ENCODE measurements at places on chromosomes 6 and 20.
A peak's percentile ranks its signal among the peaks of the same experiment; 100 is the strongest.

- DNase-seq = no peak
Observed at GRCh38 chr6:82030301-82030700, 217.2 kb downstream of the IBTK start.

DNA sequence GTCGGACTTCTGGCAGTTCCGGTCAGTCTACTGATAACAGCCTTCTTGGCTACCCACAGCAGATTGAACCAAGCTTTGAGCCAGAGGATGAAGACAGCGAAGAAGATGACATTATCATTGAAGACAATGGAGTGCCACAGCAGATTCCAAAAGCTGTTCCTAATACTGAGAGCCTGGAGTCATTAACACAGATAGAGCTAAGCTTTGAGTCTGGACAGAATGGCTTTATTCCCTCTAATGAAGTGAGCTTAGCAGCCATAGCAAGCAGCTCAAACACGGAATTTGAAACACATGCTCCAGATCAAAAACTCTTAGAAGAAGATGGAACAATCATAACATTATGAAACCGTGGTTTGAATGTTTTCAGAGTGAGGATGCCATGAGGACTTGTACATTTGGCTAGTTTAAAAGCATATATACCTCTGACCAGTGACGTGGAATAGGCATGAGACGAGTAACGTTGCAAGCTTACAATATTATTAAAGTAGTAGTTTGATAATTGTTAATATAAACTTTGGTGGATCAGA is 18.8 kb downstream of the PARD6B start:
- no peak for DNase-seq

GRCh38 chr6:33073431-33073871 is at the start of gene HLA-DPA1:
TSS of gene HLA-DPA1 (minus strand) at chr6:33073649.
- no peak for DNase-seq

DNA sequence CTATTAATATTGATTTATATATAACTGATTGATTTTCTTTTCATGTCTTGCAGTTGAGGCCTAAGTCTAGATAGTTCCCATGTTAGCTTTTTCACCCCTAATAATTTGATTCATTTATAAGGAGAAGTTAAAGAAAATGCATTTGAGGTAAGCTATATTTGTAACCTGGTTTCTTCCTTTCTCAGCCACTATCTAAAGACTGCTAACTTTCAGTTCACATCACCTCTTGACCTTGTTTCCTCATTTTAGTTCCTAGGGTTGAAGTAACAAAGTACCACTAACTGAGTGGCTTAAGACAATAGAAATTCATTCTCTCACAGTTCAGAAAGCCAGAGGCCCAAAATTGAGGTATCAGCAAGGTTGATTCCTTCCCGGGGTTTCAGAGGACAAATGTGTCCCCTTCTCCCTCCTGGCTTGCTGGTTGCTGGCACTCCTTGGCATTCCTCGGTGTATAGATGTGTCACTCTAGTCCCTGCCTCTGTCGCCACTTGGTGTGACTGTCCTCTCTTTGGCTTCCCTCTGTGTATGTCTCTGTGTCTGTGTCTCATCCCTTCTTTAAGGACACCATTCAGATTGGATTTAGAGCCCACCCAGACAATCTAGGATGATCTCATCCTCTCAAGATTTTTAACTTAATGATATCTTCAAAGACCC is 55.9 kb upstream of the C20orf144 start:
- no peak for DNase-seq

- no peak for DNase-seq
Observed at GRCh38 chr6:166502453-166502852, 84.0 kb downstream of the RAMACL start.

DNA sequence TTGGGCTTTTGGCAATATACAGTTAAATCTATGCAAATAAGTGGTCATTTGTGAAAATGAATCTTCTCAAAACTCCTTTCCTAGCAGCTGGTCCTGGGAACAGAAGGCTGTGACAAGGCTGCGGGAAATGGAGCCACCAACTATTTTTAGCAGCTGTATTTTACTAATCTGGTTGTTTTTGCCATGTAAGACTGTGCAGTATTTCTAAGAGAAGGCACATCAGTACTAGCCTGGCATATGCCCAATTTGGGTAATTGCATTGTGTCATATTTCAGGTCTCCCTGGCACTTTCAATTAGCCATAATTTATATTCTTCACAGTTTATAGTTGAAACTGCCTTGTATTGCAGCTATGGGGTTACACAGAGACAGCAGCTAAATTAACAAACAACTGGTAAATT is 109.6 kb downstream of the MANEA start:
- DNase-seq = no peak

- DNase-seq = no peak
Observed at GRCh38 chr6:109301418-109301817, 80.8 kb downstream of the CD164 start.

DNA sequence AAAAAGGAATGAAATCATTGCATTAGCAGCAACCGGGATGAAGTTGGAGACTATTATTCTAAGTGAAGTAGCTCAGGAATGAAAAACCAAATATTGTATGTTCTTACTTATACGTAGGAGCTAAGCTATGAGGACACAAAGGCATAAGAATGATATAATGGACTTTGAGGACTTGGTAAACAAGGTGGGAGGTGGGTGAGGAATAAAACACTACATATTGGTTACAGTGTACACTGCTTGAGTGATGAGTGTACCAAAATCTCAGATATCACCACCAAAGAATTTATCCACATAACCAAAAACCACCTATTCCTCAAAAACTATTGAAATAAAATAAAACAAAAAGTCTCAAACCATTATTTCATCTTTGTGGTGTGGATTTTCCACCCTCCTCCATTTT is 593.5 kb downstream of the TENT5A start:
- peak; percentile 3 for DNase-seq
